ENCODE measurements at places on chromosomes 7 and 10.

GRCh38 chr10:43921881-43922280 is 273.2 kb upstream of the ZNF32 start:
- DNase-seq: no peak

DNA sequence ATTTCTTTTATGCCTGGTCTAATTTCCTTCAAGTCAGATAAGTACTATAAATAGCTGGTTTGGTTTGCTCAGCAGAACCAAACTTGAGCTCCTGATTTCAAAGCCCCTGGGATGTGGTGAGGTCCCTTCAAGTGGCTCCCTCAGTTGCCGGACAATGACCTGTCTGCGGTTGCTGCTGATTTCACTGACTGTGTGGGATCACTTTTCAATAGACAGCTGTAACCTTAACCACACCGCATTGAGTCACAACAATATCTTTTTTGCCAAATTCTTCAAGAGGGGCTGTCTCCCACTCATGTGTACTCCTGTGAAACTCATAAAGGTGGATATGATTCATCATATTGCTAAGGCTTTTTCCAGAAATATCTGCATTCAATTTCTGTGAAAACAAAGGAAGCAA is 23.1 kb upstream of the ITGA8 start:
- no peak for DNase-seq

DNA sequence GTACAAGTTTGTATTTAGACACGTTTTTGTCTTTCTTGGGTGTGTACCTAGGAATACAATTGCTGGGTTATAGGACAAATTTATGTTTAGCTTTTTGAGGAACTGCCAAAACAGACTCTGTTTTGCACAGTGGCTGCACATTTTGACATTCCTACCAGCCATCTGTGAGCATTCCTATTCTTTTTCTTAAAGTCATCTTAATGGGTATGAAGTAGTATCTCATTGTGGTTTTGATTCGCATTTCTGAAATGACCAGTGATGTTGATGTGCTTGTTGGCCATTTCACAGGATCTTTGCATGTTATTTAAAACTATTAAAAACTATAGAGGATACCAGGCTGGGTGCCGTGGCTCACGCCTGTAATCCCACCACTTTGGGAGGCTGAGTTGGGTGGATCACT is 32.6 kb upstream of the IL15RA start:
- DNase-seq: no peak

DNA sequence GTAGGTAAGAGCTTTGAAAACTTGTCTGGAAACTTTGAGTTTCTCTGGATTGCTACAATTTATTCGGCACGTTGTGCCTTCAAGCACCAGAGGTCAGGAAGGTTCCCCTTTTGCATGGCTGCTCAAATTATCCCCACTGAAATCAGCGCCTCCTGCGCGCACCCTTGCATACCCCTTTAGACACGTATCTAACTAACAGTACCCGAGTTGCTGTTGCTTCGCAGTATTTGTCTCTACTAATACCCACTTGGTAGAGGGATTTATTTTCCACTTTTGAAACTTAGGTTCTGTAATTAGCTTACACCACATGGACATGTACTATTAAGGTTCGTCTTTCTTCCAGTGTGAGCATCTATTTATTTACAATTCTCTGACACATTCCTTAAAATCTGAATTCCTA is 1.6 kb downstream of the MEOX2 start:
- DNase-seq: no peak

GRCh38 chr7:15378494-15379145 is 183.2 kb downstream of the AGMO start:
- DNase-seq: no peak

GRCh38 chr7:89927762-89928161 is 226.5 kb upstream of the STEAP1 start:
- no peak for DNase-seq

DNA sequence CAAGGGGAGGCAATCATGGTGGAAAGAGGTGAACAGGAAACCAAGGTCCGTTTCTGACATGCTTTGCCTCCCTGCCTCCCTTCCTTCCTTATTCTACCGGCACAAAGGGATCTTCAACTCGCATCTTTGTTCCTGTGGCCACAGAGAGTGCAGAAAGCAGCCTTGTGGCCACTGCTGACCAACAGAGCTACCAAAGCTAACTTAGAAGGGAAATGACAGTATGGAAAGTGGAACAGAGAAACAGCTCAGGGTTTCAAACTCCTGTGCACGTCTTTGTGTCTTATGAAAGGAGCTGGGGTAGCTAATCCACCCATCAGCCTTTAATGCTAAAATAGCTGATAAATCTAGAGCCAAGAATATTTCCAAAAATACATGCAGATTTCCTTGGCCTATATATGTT is 588.0 kb downstream of the SORCS1 start:
- DNase-seq: no peak

GRCh38 chr7:80630608-80631405 is 7.6 kb upstream of the CD36 start:
- DNase-seq: no peak

- no peak for DNase-seq
These were observed 123.5 kb upstream of the ADCY1 start for GRCh38 chr7:45450571-45451204.

- DNase-seq: no peak
These were observed 21.2 kb downstream of the ZMIZ2 start for GRCh38 chr7:44769776-44770294.

DNA sequence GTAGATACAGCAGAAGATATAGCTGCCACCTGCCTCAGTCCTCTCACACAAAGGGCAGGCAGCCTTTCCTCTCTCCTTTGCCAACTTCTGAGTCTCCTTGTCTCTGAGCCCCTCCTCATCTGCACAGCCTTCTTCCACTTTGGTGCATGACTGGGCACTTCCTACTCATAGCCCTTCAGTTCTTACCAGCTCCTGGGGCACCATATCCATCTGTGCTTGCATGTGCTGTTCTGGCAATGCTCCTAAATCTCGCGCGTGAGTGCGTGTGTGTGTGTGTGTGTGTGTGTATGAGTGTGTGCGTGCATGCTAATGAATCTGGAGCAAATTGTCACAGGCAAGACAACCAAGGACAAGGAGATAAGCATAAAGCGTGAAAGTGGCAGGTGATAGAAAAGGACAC is 1271.6 kb upstream of the SORCS1 start:
- DNase-seq: no peak

GRCh38 chr10:80829562-80829961 is 291.9 kb downstream of the SH2D4B start:
- no peak for DNase-seq

DNA sequence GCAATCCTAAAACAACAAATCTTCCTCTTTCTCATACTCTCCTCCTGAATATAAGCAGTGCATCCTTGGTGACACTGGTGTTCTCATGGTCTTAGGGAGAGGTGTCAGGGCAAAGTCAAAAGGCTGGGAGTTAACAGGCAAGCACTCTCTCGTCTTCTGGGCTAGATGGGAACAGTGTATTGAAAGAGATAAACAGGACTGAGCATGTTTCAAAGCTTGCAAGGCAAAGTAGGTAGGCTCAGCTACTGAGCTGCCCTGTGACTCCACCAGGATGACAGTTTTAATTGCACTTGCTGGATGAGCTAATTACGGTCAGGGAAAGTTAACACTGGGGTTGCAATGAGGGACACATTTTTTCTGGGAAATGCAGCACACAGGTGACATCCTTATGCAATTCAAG is 554.9 kb upstream of the NRP1 start:
- DNase-seq: no peak

DNA sequence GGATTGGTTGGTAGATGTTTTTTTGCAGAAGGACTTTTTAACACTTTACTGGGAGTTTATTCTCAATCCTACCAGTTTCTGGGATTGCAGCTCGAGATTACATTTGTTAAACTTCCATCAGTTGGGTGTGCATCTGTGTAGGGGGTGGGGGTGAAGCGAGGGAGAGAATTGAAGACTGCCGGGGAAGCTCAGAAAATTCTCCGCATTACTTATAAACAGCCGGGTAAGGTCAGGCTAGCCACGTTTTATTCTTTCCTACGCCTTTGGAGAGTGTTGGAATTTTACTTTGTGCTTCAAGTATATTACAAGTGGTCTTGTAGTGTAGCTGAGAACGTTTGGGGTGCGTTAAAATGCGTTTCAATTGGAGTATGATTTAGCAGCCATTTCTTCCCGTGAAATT is 1.1 kb downstream of the PALS2 start:
- no peak for DNase-seq

DNA sequence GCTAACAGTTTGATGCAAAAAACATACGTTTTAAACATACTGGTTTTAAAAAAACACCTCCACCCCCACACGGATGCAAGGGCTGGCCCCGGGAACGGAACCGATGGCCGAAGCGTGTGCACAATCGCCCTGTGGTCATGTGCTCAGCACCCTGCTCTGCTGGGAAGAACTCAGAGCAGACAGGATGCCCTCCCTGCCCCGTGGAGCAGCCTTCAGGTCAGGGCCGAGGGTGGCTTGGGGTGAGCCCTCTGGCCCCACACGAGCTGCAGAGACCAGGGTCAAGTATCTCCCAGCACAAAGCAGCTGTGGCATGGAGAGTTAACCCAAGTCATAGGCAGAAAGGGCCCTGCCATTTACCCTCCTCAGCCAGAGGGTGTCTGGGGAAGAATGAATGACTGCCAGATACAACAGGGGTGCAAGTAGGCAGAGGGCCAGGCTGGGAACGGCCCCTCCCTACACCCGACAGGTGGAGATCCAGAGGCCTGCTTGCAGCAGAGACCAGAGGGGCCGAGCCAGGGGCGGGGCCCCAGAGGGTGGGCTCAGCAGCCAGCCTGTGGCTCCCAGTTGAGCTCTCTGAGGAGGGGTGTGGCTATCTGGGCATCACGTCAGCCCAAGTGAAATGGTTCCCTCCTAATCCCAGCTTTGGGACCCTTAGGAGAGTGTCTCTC is 56.8 kb downstream of the ZRANB1 start:
- peak; percentile 6 for DNase-seq

GRCh38 chr10:97059006-97059871 is 126.5 kb downstream of the SLIT1 start:
- no peak for DNase-seq

GRCh38 chr10:32948451-32948850 is 9.6 kb downstream of the ITGB1 start:
- no peak for DNase-seq

DNA sequence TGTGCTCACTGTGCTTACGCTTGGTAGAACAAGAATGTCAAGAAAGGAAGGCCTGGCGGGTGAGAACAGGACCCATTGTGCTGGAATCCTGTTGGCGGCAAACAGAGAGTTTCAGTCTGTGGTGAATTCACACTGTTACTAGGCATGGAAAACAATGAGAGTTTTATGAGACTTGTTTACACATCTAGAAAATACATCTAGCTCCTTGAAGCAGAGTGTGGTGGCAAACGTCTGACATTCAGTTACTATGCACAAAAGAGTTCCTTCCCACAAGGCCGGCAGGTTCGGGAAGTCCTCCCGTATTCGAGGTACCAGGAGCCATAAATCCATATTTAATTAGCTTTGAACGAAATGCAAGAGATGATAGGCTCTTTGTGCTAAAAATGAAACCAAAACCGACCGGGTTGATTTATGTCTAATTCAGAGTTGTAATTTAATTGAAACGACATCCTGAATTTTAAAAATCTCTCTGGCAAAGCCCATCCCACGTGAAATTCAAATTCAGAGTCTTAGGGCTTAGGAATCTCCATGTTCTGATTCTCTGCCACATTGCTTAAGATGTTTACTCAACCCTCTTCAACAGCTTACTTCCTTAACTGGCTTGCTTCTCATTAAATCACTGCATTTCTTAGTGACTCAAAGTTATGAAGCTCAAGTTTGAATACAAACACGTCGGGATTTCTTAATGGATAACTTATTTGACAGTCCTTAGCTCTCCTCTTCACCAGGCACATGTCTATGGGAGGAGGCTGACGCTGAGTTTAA is 299.9 kb upstream of the PITRM1 start:
- no peak for DNase-seq

- DNase-seq: no peak
These were observed 106.4 kb upstream of the TCF7L2 start for GRCh38 chr10:112843623-112844022.

Data from activated CD8-positive, alpha-beta memory T cell treated with anti-CD3 and anti-CD28 coated beads, Interleukin-2, amount 50 U/mL, for 4 hours (primary cell).